ENCODE measurements at places on chromosomes 12 and 14.

GRCh38 chr14:76489667-76490066 is 113.7 kb downstream of the ESRRB start:
- no peak for DNase-seq

DNA sequence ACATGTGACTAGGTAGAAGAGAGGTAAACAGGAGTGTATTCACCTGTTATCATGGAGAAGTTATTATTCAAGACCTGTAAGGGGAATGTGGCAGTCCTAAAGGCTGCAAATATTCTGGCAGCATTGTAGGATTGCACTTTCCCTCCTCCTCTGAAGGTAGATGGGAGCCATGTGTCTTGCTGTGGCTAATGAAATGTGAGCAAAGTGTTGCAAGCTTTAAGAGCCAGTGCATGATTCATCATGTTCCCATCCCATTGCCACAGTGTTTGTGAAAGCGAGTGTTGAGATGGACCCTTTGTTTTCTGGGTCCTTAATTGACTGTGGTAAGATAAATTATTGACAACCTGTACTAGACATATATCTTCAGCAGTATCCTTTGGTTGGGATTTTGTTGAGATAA is 128.7 kb downstream of the RGS6 start:
- DNase-seq: no peak

GRCh38 chr12:18261906-18262305 is 588 bp downstream of the PIK3C2G start:
- no peak for DNase-seq

DNA sequence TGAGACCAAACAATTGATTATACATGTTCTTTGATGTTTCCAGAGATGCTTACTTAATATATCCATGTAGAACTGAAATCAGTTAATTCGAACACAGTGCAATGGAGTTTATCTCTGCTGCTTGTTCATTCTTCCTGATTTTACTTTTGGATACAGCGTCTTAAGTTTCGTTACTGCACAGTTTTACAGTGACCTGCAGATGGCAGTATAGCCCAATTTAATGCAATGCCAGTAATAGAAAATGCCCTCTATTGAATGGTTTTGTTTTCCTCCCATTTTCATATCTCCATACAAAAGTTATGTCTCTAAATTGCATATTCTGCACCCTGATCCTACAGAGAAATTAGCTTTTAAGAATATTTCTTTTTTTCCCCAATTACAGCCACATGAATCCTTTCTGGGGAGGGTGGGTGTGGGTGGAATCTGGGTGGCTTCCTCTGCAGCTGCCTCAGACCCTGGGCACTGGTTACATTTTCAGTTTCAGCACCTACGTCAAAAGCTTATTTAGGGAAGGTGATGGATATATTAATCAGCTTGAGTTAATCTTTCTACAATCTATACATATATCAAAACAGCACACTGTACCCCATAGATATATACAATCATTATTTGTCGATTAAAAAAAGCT is 101.1 kb upstream of the DCD start:
- DNase-seq: no peak

- no peak for DNase-seq
Observed at GRCh38 chr14:22843123-22843925, 6.9 kb downstream of the MMP14 start.

DNA sequence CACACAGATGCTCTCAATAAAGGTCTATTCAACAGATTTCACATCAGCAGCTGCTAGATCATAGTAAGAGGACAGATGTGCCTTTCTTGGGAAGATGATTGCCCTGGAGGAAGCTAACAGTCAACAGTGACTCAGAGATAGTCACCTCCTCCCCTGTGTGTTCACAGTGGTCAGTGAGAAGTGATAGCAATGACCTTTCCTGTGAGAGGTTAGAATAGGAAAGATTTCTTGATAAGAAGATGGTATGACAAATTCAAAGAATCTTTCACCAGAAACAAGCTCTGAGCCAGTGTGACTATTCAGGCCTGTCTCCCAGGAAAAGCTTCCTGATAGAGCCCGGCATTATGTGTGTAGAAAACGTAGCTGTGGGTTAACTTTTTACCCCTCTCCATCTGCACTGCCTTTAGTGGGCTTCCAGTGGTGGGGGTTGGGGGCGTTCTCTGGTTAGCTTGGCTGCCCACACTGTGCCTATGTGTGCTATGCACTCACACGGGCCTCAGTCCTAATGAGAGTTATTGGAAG is 66.4 kb upstream of the ARHGAP5 start:
- DNase-seq: no peak

DNA sequence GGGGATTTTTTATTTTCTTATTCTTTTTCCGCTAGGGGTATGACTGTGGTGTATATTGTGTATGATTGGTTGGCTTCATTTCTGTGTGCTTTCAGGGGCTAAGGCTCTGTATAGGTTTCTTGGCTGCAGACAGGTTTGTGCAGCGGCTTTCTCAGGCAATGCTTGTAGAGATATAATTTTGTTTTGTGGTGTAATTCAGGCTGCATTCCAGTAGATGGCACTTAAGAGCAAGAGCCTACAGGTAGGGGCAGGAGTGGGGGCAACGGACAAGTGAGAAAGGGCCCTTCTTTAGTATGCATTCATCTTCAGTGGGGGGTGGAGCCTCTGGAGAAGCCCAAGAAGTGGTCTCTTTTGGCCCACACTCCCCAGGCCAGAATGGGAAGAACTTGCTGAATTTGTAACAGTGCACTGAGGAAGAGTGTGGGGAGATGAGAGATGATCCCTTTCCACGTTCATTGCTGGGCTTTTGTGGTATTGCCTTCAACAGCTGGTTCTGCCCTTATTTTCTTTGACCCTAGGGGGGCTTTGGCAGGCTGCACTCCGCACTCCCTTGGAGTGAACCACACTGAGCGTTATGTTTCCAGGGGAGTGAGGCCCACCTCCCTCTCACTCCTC is 78.6 kb downstream of the IFNG-AS1 start:
- DNase-seq: no peak

DNA sequence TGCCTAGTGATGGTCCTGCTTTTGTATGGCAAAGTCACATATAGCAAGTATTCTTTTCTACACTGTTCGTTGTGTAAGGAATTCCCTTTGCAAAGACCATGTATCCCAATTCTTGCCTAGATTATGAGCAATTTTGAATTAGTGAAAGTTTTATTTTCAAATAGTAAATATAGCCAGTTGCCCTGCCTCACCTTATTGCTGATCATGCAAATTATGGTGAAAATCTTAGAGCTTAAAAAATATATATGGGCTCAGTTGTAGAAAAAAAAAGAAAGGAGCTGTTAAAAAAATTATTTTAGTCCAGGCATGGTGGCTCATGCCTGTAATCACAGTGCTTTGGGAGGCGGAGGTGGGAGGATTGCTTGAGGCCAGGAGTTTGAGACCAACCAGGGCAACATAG is 18.8 kb downstream of the SRP54 start:
- DNase-seq: no peak

DNA sequence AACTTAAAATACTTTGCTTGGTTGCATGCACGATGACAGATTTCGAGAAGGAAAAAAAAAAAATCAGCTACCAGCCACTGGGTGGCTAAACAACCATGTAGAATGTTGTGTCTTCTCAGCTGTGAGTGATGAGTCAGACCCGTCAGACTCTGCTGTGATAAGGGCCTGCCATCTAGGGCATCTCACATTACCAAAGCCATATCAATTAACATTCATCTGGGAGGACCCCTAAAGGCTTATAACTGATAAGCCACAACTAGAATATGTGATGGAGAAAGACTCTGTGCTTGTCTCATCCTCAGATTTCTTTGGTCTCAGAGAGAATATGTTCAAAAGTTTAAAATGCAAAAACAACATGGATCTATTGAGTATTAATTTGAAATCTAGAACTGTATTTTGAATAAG is 111.5 kb downstream of the PAX9 start:
- no peak for DNase-seq

DNA sequence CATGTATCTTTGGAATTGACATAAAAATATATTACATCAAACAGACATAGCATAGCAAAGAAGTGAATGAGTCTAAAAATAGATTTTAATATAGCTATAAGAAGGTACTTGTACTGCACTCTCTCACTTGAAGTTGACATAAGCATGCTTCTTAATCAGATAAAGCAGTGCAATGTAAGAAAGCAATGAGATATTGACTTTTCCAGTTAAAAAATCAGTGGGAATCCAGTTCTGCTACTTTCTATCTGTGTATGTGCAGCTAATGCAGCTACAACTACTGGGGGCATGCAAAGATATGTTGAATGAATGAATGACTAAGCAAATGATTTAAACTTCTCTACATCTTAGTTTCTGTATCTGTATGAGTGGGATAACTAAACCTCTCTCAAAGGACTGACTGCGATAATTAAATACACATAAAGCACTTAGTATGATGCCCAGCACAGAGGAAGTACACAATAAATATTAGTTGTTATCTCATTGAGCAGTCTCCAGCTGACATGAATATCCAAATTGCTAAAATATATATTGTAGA is 10.3 kb downstream of the WASHC3 start:
- no peak for DNase-seq

GRCh38 chr12:124543052-124543589 is 24.3 kb downstream of the NCOR2 start:
- DNase-seq: no peak

- DNase-seq: no peak
Observed at GRCh38 chr12:71492604-71493003, 53.0 kb downstream of the LGR5 start.

Data from stimulated activated CD4-positive, alpha-beta T cell treated with anti-CD3 and anti-CD28 coated beads, Interleukin-1b, Interleukin-23, amount 100 ng/mL, for 1 hour (primary cell).